ENCODE measurements at places on chromosomes 6 and 20. TPM values are rescaled to one million over a fixed set of nuclear protein-coding genes. Genes with fewer than 3 reads are reported as not detected.
A peak's percentile ranks its signal among the peaks of the same experiment; 100 is the strongest.

RIOK1 gene
- 25.6 TPM for total RNA-seq

BEND6 gene
- 6.6 TPM for total RNA-seq

DNA sequence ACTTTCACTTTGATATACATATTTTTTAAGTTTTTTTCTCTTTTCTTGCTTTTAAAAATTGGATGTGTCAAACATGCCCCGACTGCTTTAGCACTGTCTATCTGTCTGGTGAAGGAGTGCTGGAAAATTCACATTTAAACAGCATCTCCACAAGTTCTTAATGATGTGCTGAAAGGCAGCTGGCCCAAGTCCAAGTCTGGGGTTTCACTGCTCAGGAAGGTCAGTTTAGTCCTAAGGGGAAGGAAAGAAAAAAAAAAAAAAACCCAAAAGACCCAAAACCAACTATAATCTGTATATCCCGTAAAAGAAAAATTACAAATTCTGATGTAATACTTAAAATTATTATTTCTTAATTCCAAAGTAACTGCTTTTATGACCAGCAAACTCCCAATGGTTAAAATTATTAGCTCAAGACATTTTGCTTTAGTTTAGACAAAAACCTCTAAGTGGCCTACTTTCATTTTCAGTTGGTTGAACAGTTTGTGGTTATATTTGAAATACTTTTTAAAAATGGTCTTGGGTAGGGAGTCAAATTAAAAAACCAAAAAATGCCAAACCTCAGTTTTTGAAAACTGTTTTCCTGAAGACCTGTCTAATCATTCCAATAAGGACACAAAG lies 79.5 kb upstream of the PREP start:
- peak; percentile 40 for DNase-seq

GRCh38 chr20:19817017-19817416 lies 59.0 kb downstream of the RIN2 start:
- no peak for DNase-seq

MUCL3 gene
- not detected for total RNA-seq

GGTLC1 gene
- not detected for total RNA-seq

- no peak for DNase-seq
These were observed 25.8 kb downstream of the COX4I2 start for GRCh38 chr20:31663524-31663837.

DNA sequence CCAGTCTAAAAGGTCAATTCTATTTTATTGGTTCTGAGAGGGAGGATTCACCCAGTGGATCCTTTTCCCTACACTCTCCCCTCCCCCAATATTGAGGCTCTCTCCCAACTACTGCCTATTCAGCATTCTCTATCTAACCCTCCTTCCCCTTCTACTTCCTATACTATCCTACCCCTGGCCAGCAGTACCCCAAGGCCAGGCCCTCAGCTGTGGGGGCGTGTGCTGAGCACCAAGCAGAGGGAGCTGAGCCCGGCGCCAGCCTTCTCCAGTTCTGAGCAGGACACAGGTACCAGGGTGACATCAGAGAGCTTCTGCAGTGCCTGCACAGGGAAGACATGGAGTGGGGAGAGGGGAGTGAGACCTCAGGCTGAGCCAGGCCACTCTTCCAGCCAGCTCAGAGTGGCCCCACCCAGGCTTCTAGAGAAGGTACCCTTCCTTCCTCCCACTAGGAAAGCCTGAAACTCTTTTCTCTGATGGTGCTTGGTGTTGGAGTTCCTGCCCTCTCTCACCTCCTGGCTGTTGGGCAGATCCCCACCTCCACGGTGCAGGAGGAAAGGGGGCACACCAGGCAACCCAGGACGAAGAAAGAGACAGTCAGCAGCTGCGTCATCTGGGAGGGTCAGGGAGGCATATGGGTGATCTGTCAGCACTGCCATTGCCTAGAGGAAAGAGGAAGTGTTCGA lies 1.9 kb downstream of the DDAH2 start:
- DNase-seq: no peak

DNA sequence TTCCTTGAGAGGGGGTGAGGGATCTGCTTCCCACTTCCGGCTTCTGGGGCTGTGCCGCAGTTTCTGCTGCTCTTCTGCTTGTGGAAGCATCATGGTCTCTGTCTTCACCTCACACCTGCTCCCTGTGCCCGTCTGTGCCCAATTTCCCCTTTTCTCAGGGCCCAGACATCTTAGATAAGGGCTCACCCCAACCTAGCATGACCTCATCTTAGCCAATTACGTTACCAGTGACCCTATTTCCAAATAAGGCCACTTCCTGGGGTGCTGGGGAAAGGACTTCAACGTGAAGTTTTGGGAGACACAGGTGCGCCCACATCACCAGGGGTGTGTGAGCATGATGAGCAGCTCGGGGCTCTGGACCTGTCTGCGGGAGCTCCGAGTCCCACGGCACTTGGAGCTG lies 20.7 kb upstream of the RBBP8NL start:
- no peak for DNase-seq

DNA sequence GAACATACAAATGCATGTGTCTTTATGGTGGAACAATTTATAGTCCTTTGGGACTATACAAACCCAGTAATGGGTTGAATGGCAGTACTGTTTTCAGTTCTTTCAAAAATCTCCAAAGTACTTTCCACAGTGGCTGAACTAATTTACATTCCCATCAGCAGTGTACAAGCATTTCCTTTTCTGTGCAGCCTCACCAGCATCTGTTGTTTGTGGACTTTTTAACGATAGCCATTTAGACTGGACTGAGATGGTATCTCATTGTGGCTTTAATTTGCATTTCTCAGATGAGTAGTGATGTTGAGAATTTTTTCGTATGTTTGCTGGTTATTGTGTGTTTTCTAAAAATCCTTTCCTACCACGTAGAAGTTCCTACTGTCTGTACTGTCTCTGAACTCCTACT lies 327.2 kb upstream of the ZFP64 start:
- no peak for DNase-seq

DNA sequence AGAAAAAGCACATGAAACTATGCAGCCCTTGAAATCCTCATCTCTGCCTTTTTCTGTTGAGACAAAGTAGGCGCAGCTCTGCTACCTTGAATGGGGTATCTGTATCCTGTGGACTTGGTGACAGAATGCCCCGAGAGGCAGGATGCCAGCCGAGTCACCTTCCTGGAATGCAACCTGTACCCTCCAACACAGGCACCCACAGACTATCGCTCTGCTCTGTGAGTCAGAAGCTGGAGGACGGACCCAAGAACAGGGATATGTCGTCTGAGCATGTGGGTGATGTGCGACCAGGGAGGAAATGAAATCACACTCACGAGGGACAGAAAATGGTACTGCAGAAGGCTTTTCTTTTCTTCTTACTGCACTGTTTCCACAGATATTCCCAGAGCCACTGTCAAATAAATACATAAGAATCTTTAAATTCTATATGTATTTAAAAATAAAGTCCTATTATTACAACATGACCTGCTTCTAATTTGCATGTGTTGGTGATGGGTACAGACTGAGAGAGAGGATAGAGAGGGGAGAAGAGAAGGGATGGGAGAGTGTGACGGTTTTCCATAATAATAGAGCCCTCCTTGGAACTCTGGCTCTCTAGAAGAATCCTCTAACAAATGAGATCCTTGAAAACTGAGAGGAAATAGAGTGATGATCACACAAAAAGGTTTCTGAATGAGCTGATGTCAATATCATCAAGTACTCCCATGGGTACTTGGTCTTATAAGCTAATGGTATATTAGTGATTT lies 308.1 kb downstream of the FOXC1 start:
- DNase-seq: no peak

- no peak for DNase-seq
These were observed 129.8 kb downstream of the COL12A1 start for GRCh38 chr6:75076009-75076408.

DNA sequence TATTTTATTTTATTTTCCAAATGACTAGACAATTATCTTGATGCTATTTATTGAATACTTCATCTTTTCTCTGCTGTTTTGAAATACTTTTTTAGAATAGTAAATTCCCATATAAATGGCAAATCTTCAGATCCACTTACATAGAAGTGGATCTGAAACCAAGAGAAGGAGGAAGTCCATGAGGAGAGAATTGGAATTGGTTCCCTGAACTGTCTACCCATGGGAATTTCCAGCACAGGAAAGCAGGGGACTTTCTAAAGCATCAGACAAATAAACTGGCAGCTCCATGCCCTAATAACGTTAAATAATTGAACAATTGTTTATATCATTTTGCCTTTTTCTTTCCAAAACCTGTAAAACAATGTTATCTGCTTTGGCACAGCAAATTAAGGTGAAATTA lies 47.1 kb upstream of the PNRC1 start:
- no peak for DNase-seq

DNA sequence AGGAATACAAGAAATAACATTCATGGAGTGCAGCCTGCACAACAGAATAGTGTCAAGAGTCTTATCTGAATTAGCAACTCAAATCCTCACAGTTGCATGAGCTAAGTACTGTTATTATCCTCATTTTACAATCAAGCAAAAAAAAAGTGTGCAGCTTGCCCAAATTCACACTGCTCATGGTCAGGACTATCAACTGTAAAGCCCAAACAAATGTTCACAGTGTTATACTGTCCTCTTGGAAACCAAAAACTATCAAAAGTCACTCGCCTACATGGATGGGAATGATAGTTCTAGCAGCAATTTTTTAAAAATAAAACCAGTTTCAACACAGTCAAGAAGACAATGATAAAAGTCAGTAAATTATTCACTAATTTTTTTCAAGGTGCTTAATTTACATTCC lies 114.6 kb upstream of the HSF2 start:
- DNase-seq: no peak

WFDC10B gene
- not detected for total RNA-seq

- peak; percentile 49 for DNase-seq
These were observed 21.9 kb downstream of the ECT2L start for GRCh38 chr6:138817799-138818198.

GRCh38 chr6:11433860-11434259 lies 103.7 kb upstream of the TMEM170B start:
- DNase-seq: no peak

GRCh38 chr6:16694781-16695578 lies 66.3 kb downstream of the ATXN1 start:
- no peak for DNase-seq

- no peak for DNase-seq
These were observed 53.4 kb upstream of the RNF24 start for GRCh38 chr20:4068708-4069107.

DNA sequence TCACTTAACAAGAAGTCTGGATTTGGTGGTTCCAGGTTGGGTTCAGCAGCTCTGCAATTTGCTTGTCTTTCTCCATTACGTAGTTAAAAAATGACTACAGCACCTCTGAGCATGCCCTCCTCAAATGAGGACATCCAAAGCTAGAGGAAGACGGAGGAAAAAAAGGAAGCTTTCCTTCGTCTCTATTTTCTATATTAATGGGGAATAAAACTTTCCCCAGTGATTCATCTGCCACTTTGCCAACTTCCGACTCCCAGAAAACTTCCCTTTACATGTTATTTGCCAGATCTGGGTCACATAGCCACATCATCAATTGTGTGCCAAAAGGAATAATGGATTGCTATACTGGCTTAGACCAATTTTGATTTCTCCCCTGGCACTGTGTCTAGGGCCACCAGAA lies 69.5 kb downstream of the ZFAND3 start:
- no peak for DNase-seq

SLC22A2 gene
- not detected for total RNA-seq

- no peak for DNase-seq
These were observed 124.9 kb upstream of the NRN1 start for GRCh38 chr6:6131492-6132109.

GRCh38 chr6:51094271-51094670 lies 275.6 kb downstream of the TFAP2B start:
- no peak for DNase-seq

RNASET2 gene
- 41.5 TPM for total RNA-seq

DNA sequence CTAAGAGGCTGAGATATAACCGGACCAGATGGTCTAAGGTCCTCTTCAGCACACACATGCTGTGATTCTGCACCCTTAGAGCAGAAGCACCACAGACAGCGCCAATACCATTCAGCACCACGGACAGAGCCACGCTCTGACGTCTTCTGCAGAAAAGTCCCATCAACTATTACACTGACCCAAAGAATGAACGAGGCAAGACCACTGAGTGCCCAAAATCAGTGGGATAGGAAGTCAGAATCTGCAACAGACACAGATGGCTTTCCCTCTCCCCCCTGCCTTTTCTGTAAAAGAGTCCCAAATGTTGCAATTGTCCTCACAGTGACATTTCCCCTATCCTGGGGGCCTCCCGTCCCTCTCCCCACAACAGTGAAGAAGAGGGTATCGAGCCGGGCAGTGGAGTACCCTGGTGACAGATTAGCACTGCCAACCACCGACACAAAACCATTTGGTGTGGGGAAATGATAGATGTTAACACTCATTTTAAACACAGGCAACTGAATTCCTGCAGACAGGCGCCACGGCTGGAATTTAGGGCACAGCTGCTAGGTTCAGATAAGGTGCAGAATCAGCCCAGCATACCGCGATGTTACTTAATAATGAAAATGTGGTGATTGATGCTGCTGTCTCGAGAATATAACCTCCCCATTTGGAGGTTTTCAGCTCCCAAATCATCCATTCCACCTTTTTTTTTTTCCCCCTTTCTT lies 66.6 kb upstream of the CTNNBL1 start:
- DNase-seq: peak; percentile 86

BTN3A1 gene
- 37.2 TPM for total RNA-seq

CYP24A1 gene
- 21.3 TPM for total RNA-seq

DNA sequence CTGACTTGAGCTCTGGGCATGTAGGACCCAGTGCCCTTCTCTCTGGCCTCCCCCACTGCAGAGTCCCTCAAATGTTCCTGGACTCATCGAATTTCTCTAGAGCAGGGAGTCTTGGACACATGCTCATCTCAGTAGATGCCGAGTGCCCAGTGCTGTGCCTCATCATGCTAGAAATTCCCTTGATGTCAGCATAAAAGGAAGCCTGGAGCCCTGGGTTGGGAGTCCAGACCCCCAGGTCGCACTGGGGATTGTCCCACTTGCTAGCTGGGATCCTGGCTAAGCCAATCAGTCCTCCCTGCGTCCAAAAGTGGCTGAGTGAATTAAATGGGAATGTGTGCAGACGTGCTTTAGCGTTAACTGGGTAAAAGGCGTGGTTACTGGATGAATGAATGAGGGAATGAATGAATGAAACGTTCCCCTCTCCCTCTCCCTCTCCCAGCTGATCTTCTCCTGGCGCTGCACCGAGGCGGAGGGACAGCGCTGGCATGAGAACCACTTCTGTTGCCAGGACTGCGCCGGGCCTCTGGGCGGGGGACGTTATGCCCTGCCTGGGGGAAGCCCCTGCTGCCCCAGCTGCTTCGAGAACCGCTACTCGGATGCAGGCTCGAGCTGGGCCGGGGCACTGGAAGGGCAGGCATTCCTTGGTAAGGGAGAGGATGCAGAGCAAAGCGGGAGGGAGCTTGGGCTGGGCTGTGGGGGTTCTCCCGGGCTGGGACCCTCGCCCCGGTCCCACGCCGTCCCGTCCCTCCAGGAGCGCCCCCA lies 1.6 kb upstream of the TOMM6 start:
- DNase-seq: no peak

KCNK5 gene
- 2.9 TPM for total RNA-seq

DNA sequence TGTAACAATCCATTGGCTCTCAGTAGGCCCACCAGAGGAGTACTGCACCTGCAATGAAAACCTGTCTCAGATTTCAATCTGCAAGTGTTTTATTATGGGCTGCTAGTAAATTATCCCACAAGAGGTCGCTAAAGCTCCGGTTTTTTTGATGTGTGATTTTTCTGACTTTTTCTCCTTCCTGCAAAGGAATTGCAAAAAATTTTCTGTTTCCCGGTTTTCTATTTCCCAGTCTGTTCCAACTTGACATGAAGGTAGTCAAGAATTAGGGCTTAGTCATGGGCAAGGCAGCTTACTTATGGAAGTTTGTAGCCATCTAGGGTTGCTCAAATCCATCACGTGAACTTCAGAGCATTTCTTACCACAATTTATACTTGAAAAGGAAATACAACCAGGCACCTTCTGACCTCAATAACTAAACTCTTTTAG lies 38.5 kb upstream of the AHI1 start:
- no peak for DNase-seq
